ENCODE measurements at places on chromosomes 3 and 15.

- DNase-seq, result no peak
Measured at GRCh38 chr15:79067072-79067833, 23.3 kb downstream of the RASGRF1 start.

DNA sequence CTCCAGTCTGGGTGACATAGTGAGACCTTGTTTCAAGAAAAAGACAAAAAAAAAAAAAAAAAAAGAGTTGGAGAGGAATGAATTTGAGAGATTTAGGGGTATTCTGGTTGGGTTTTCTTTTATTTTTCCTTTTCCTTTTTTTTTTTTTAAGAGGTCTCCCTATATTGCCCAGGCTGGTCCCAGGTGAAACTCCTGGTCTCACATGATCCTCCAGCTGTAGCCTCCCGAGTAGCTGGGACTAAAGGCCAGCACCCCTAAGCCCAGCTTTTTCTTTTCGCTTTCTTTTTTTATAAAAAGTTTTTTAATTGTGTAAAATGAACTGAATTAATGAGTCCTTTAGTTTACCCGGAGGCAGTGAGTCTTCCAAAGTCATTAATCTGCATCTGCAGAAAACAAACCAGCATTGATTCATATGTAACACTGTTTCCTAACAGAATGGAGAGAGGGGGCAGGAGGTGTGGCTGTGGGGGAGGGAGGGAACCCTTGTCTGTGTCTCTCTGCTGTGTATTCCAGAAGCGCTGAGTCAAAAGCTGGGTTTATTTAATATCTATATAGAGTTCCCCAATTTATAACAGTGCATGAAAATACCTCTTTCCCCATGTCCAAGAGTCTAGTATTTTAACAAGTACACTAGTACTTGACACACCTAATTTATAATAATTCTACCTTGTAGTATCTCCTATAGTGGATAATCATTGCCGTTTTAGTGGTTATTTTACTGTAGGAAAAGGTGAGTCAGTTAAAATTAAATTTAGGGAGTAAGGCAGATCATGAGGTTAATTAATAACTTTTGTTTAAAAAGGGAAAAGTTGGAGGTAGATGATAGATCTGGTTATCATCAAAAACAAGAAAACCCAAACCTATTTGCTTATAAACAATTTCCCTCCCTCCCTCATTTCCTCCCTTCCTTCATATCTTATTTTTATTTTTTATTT is 2.6 kb upstream of the DPPA4 start:
- DNase-seq, result no peak

DNA sequence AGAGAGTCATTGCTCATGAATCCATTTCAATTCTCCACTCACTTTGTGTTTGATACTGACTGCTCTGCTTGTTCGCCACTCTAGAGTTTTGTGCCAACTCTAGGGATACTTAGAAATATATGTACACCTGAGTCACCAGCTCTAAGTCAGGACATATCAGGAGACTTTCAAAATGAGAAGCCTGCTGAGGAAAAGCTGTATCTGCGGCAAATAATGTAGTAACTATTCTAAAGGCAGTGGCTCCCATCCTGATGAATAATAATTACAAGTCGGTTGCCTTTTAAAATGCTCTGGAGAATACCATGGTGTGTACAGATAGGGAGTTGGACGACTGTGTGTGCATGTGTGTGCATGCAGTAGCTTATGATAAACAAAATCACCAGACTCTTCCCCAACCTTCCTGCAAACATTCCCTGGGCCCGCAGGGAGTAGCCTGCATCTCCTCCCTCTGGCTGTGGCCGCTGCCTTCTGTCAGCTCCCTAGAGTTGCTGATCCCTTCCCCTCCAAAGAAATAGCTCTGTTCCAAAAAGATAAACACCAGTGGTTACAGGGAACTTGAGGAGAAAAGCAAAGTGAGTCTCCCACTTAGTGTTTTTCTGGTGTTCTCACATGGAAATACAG is 346.3 kb upstream of the UMPS start:
- DNase-seq, result no peak

- DNase-seq, result peak; percentile 38
Measured at GRCh38 chr15:100703032-100703578, 100.7 kb downstream of the ASB7 start.

GRCh38 chr3:126016616-126017015 is 47.6 kb downstream of the ROPN1B start:
- DNase-seq, result no peak

DNA sequence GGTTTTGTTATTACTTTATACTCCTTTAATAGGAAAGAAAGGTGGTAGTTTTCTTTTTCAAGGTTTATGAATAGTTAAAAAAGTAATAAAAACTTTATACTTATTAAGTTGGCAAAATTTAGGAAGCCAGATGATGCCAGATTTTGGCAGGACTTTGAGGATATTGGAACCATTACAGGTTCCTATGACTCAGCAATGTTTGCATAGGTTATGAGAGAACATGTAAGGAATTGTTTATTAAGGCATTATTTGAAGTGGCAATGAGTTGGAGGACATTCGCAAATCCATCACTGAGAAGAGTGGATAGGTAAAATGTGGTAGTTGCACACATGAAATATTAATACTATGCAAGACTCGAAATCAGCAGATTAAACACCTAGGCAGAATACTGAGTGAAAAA is 29.9 kb downstream of the CDAN1 start:
- DNase-seq, result no peak

DNA sequence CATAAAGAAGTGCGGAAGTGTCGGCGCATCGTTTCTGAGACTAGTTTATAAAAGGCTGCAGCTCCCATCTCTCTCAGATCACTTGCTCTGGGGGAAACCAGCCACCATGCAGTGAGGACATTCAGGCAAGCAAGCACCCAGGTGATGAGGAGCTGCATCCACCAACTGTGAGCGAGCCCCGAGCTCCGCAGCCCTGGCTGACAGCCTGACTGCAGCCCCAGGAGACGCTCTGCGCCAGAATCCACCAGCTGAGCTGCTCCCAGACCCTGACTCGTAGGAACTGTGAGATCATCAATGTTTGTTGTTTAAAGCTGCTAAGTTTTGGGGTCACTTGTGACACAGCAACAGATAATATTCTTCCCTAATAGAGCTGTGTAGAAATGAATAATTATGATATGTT is 5.0 kb upstream of the TM2D3 start:
- DNase-seq, result no peak

GRCh38 chr15:78909791-78910228 is 35.0 kb downstream of the CTSH start:
- DNase-seq, result no peak

DNA sequence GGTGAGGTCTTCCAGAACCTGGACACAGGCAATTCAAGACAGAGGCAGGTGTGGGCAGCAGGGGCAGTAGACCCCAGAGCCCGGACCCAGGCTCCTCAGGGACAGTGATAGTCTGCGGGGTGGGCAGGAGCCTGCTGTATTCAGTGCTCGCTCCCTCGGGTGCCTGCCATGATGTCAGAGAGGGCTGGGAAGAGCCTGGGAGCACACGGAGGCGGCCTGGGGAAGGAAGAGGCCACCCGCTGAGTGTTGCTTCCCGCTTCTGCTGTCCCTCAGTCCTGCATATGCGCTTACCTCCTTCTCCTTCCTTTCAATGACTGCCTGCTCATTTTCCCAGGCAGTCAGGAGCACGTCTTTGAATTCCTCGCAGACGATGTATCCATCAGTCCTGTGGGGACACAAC is 22.8 kb downstream of the TMEM43 start:
- no peak for DNase-seq

DNA sequence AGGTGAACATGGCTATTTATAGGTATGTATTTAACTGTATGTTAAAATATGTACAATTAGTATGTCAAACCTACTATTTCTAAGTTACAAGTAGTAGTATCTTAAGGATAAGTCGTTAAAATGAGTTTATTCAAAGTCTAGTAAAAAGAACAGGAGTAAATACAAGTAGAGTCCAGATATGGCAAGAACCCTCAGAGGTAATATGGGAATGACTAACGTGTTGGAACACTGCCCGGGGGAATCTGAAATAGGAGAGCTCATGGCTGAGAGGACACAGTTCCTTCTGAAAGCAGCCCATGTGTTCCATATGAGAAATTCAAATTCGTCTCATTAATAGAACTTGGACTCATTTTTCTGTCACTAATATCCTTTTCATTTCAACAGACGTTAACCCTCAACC is 158.8 kb downstream of the CLSTN2 start:
- no peak for DNase-seq

DNA sequence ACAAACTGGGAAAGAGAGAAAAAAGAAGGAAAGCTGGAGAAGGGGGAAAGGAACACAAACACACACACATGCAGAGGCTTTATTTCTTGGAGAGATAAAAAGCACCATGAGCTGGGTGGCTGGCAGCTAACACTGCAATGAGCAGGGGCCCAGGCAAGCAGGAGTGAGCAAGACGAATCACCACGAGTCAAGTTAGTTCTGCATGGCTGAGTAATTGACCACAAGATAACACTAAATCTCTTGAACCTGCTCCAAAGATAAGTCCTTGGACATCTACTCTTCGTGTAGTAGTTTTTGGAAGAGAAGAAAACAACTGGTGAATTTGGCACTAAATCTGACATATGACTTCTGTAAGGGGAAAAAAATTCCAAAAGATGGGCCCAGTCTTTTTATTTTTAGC is 100.9 kb downstream of the MYO5A start:
- DNase-seq, result no peak

All from stimulated activated CD4-positive, alpha-beta T cell treated with anti-CD3 and anti-CD28 coated beads, Interleukin-12 subunit alpha, Interleukin-12 subunit beta, amount 100 ng/mL, for 48 hours (primary cell).